ENCODE measurements at places on chromosomes 7 and 10.

DNA sequence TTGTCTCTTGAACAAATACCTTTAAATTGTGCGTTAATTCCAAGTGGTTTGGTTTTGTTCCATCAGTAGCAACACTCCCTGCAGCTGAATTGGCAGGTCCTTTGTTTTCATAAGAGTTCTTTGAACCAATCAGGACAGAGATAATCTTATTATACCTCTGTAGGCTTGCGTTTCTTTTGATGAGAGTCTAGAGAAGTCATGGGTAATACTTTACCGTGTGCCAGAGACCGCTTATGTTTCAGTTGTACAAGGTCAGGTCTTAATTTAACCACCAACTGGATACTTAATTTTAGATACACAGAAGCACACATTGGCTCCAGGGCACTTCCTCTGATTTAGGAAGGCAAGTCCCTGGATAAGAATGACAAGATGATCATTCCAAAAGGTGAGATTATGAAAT is at the start of gene ASB15:
ASB15 (plus strand) TSS at position 292 of the 400 bp plus-strand sequence. CDS start 12,682 bp downstream, outside the sequence.
- peak; percentile 86 for DNase-seq

GRCh38 chr10:27995311-27995710 is 3.6 kb downstream of the ODAD2 start:
- DNase-seq: no peak

- no peak for DNase-seq
These were observed 244.8 kb downstream of the BAMBI start for GRCh38 chr10:28922127-28922526.

DNA sequence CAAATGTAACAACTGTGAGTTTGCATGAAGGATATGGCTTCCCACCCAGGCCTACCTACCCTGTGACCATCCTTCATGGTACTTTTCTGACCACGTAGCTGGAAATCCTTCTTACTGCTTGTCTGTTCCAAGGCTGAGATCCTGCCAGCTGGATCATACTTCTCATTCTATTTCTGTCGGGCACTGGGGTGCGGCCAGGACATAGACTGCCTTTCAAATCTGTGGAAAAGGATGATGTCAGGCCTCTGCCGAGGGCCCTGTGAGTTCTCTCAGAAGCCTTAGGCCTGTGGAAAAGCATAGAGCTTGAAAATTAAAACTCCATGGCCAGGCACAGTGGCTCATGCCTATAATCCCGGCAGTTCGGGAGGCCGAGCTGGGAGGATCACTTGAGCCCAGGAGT is 10.0 kb downstream of the VWC2 start:
- no peak for DNase-seq

GRCh38 chr10:132480356-132480755 is 57.2 kb upstream of the INPP5A start:
- DNase-seq: no peak

- DNase-seq: no peak
These were observed 154.9 kb downstream of the ADRA2A start for GRCh38 chr10:111231779-111232178.

- DNase-seq: no peak
These were observed 252.6 kb downstream of the SEC23IP start for GRCh38 chr10:120145107-120145506.

- DNase-seq: no peak
These were observed 323.7 kb downstream of the RPS24 start for GRCh38 chr10:78357141-78358063.

DNA sequence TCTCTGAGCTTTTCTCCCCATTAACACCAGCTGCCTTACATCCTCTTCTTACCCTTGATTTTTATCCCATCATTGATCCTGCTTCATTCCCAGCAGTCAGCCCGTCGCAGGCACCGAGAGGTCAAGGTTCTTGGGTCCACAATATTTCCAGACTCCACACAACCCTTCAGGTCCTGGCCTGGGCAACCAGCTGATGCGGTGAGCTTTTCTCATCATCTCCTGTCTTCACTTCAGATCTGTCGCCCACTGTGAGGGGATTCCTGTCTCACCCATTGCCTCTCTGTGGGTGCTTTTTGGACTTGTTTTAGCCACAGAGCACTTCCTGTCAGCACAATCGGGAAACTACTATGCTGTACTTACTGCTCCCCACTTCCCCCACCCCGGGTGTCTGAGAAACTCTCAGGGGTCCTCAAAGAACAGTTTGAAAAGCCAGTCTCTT is 8.4 kb upstream of the PVRIG start:
- no peak for DNase-seq

DNA sequence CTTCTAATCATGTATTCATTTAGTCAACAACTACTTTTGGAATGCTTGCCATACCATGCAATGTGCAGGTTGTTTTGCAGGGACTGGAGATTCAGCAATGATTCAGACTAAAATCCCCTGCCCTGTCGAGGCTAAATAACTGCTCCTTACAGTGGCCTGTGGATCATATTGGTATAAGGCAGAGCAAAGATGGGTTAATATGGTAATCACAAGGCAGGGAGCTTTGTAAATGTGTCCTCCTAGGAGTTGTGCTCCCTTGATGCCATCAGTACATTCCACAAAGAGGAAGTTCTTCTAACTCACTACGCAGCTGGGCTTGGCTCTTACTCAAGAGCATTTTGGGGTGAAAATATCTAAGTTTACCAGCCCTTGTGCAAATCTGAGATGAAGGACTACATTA is 614 bp upstream of the IFIT2 start:
- DNase-seq: no peak

DNA sequence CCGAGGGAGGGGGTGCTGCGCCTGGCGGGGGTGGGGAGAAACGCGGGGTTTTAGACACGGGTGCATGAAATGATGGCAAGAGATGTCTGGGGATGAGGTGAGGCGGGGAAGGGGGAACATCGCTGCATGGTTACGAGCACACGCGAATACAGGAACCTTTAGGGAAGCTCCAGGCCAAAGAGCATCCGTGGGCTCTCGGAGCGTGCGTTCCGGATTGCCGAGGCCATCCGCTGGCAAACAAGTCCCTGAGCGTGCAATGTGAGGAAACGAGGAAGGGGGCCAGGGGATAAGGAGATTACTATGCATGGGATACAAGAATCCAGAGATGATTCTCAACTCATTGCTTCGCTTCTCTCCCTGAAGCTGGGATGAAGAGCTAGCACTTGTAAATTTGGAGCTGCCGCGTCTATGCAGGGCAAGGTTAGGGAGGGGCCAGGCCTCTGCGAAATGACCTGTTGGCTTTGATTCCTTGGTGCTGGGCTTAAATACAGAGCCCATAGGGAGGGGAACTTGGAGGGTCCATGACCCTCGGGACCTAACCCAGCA is 520 bp upstream of the WNT2 start:
- DNase-seq: no peak

DNA sequence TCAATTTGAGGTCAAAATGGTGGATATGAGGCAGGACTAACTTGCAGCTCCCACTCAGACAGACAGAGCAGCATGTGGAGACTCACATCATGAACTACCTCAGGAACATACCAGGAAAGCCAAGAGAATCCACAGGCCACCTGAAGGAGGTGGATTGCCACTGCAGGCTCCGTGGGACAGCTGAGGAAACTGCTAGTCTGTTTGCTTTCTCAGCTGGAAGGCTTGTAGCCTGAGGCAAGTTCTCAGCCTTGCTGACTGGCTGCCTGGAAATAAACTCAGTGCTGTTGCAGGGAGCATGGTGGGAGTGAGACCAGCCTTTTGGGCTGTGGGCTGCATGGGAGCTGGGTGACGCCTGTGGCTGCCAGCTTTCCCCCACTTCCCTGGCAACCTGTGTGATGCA is 202.9 kb downstream of the ZNF248 start:
- DNase-seq: no peak

- DNase-seq: no peak
These were observed 199.7 kb upstream of the LRRN3 start for GRCh38 chr7:110891197-110891596.

DNA sequence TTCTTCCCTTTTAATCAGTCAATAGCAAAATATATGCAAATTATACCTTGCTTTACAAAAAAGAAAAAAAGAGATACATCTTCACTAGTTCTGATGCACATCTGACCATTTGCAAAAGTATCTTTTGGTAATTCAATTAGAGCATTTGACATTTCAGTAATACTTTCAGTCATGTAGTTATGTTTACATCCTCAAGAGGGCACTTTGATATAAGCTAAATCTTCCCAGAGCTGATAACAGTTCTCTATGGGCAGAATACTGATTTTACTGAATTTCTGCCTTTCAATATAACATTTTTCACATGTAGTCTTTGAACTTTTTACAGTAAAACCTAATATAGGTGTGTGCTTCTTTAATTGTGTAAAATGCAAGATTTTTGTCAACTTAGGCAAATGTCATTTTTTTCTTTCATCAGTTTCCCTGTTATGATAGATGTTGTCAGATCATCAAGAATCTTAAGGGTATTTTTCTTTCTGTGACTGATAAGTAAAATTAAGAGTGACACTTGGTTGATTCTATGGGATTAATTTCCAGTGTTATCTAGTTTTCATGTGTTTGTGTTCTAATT is 703.5 kb upstream of the SEMA3D start:
- peak; percentile 14 for DNase-seq

DNA sequence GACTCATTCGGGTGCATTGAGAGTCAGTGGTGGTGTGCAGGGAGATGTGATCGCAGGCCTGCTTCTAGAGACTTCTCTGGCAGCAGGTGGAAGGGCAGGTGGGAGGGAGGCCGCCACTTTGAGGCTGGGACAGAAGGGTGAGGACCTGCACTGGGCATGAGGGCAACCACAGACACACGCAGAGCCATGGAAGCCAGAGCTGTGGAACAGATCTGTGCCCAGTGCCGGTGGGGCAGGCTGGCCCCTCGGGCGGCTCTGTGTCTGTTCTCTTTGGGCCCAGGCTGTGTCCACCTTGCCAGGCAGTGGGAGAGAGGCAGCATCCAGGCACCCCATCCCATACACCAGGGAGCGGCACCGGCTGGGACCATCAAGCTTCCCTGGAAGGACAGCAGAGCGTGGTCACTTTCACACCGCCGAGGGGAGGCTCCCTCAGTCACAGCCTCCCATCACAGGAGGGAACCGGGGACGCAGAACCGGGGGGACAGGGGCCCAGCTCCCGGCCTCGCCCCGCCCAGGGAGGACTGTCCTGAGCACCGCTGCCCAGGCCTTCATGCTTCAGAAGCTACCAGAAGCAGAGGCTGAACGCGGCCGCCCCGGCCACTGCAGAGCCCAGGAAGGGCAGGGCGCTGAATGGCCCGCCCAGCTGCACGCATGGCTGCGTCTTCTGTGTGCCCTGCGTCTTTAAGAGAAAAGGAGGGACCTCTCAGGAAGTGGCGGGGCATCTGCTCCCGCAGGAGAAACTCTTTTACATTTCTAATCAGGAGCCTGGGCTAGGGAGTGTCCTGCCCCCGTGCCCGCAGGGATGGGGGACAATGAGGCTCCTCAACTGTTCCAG is 32.1 kb downstream of the EN2 start:
- DNase-seq: no peak

DNA sequence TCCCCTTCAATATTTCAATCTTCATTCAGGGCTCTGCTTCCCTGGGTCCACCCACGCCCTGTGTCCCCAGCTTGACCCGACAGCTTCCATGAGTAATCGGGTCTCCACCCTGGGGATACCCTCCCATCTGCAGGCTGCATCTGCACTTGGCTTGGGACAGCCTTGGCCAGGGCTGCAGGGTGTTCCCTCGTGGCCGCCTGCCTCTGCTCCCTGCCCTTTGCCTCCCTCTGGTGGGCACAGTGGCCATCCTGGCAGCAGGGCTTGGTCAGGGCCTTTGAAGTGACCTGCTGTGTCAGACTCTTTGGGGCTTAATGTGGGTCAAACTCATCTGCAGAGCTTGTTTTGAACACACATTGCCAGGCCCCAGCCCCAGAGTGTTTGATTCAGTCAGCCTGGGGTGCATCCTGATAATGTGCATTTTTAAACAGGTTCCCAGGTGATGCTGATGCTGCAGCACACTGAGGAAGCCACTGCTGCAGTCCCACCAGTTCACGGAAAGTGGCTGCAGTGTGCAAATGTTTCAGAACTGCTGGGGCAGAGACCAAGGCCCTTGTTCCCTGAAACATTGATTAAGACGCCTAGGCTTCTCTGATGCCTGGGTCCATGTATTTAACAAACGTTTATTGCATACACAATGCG is 80.7 kb upstream of the SEC61G start:
- DNase-seq: peak; percentile 49

DNA sequence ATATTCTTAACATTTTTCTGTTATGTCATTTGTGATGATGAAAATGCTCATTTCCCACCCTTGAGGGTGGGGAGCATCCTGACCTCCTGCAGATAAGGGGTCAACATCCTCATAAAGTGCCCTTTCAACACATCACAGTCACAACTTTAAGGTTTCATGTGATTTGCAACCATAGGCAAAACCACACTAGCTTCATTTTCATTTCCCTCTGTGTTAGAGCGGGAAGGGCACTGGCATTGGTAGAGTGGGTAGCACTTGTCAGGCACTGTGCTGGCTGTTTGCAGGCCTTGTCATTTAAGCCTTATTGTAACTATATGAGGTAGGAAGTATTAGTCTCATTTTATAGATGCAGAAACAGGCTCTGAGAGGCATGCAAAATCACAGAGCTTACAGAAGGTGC is 39.8 kb downstream of the PSMC2 start:
- no peak for DNase-seq

- DNase-seq: no peak
These were observed 644.6 kb downstream of the AUTS2 start for GRCh38 chr7:70242826-70243225.

DNA sequence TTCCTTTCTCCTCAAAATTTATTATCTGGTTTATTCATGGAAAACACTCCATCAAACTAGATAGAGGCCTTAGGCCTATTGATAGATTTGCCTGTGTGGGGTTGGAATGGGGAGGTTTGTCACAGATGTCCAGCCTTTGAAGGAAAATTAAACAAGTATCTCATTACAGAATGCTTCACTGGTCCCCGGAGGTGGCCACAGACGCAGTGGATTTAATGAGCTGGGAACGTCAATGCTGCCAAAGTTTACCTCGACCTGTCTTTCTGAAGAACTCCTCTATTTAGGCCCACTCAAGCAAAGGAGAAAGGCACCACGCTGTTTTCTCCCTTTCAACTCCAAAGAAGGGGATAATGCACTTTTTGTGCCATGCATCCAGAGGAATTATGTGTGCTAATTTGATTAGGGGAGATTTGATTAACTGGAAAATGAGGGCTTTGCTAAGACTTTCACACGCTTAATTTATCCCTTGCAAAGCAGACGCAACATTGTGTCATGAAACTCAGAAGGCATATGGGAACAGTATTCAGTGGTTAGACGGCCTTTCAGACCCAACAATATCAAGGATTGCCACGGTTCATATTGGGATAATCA is 558.8 kb upstream of the GALNT17 start:
- DNase-seq: no peak

DNA sequence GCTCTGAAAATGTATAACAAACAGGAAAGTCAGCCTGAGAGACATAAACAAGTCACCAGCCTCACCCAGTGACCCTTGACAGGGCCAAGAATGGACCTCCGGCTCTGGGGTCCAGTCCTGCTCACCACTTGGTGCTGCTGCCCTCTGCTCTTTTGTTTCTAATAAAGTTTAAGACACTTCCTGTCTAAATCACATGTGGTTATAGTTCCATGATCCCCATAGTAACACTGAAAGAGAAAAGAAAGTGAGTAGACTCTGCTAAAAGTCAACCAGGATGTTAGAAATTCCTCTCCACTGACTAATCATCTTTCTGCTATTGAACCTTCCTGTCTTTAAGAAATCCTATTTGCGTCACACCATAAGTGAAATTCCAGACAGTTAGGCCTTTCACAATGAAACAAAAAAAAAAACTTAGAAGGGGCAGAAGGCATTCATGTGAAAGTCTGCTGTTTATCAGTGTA is 179.2 kb upstream of the BET1 start:
- DNase-seq: no peak

- DNase-seq: no peak
These were observed 15.4 kb downstream of the CTBP2 start for GRCh38 chr10:125144693-125145623.

GRCh38 chr7:104089612-104090011 is 100.2 kb upstream of the RELN start:
- no peak for DNase-seq

Data from SHP77 (cell line).